ENCODE measurements at places on chromosomes 13 and 19.

DNA sequence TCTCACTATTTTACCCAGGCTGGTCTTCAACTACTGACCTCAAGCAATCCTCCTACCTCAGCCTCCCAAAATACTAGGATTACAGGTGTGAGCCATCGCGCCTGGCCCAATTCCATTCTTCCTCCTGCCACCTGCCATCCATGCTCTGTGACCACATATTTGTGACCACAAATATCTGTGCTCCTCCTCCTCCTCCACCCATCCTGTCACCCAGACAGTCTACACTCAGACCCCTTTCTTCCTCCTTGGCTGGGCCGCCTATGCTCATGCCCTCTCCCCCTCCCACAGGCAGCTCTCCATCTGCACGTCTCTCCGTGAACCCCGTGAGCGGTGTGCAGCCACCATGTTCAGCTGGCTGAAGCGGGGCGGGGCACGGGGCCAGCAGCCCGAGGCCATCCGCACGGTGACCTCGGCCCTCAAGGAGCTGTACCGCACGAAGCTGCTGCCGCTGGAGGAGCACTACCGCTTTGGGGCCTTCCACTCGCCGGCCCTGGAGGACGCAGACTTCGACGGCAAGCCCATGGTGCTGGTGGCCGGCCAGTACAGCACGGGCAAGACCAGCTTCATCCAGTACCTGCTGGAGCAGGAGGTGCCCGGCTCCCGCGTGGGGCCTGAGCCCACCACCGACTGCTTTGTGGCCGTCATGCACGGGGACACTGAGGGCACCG, 3.2 kb downstream of the EHD2 start:
- DNase-seq = no peak

- peak; percentile 51 for DNase-seq
Observed at GRCh38 chr13:97018029-97018819, 23.9 kb upstream of the OXGR1 start.

DNA sequence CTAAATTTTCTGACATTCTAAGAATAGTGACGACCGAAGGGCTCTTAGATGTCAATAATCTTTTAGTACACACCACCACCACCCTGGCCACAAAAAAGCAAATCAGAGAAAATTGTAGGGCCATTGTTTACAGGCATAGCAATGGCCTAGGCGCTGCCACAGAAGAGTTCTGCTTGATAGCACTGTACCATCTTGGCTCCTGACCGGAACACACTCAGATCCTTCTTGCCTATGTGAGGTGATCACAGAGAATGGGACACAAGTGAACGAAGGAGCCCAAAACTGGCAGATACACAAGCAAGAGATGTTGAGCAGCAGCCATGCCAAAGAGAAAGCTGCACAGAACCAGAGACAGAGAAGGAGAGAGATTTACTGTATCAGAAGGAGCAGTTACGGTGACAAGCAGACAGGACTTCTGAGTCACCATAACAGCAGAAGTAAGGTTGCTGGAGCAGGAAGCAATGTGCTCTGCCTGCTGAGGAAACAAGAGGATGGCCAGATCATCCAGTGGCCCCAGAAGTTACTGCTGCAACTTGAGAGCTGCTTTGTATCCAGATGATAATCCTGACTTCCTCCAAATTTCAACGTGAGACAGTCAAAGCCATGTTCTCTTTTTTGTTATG, 105.2 kb downstream of the SLITRK6 start:
- no peak for DNase-seq

DNA sequence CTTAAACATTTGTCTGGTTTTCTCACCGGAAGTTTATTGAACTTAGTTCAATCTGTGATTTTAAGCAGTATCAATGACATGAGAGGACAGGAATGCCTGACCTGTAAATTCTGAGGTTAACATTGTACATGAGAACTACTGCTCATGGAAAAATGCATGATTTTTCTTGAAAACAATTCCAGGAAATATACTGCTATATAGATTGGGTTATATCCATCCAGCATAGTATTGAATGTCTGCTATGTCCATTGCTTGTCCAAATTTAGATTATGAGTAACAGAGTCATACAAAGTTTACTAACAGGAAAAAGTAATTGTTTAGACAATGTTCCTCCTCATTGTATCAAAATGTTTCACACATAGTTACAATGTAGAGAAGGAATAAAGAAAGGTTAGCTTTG, 606.8 kb downstream of the DACH1 start:
- no peak for DNase-seq

DNA sequence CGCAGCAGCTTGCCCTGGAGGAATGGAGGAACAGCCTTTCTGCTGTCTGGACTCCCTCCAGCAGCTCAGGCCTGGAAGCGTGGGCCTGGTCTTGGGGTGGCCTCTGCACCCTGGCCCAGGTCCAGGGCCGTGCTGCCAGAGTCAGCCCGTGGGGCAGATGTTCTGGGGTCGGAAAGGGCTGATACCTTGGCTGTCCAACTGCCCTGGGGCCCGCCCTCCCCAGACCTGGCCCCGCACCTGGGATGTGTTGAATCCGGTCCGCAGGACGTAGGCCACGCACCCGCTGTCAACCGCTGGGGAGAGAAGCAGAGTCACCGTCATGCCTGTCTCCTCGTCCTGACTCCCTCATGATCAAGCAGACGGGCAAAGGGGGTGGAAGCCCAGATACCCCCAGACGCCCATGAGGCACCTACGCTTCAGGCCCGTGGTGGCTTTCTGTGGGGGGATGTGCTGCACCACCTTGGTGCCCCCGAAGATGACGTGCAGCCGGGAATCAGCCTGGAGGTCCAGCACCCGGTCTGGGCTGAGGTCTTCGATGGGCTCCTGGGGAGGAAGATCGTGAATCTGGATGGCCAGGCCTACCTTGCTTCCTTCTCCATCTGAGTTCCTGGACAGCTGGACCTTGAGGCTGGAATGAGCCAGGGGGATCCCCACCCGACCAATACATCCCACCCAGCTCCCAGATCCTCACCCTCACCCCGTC, 7.7 kb downstream of the ATP13A1 start:
- DNase-seq = no peak

- DNase-seq = no peak
Observed at GRCh38 chr19:33296488-33296971, 5.8 kb downstream of the CEBPA start.

DNA sequence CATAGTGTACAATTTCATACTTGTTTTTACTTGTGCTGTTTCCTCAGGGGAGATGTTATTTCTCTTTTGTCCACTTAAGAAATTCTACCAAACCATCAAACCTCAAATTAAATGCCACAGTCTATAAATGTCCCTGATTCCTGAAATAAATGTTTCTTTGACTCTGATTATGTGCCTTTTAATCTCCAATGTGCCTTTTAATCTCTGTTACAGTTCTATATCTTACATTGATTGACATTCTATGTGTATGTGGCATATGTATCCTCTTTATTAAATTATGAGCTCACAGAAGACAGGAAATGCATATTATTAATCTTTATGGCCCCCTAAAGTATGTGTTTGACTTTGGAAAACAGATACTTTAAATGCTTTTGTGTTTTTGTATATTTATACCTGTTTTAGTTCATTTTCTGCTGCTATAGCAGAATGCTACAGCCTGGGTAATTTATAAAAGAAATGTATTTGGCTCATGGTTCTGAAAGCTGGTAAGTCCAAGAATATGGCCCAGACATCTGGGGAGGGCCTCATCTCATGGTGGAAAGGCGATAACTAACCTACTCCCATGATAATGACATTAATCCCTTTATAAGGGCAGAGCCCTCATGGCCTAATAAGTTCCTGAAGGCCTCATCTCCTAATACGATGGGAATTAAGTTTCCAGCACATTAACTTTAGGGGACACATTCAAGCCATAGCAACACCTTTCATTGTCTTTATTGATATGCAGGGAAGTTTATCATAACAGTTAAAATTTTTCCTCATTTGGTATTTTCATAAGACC, 403.9 kb downstream of the LIG4 start:
- DNase-seq = no peak

- DNase-seq = peak; percentile 26
Observed at GRCh38 chr19:1811472-1811894, 593 bp downstream of the ATP8B3 start.
